ENCODE measurements at places on chromosomes 2 and 18.
A peak's percentile ranks its signal among the peaks of the same experiment; 100 is the strongest.

DNA sequence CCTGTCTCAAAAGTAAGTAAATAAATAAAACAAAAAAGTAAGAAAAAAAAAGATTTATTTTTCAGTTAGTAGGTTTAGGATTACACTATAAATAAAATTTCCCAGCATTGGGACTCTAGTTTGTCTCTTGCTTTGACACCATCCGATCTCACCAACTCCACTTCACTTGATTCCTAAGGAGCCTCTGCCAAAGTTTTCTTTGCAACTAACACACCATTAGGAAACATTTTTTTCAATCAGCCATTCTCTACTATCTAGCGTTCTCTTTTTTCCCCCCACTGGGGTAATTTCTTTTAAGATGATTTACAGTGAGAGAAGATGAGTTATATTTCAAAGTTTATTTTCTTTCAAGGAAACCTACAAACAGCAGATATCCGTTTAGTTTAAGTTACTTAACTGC lies 10.6 kb upstream of the NEMP2 start:
- DNase-seq = no peak

DNA sequence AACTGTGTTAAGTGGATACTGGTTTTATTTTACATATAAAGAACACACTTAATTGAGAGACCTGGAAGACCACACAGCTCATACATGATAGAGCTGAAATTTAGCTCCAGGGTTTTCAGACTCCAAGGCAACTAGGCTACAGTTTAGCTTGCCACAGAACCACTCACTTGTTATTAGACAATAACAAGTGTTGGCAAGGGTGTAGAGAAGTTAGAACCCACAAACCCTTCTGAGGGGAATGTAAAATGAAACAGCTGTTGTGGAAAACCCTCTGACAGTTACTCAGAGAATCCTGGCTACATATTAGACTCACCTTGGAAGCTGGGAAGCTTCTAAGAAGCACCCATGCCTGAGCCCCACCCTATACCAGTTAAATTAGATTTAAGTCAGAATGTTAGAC lies 75.3 kb downstream of the MAP3K20 start:
- DNase-seq = no peak

- DNase-seq = no peak
These were observed 181.2 kb downstream of the ANAPC1 start for GRCh38 chr2:111702804-111703196.

DNA sequence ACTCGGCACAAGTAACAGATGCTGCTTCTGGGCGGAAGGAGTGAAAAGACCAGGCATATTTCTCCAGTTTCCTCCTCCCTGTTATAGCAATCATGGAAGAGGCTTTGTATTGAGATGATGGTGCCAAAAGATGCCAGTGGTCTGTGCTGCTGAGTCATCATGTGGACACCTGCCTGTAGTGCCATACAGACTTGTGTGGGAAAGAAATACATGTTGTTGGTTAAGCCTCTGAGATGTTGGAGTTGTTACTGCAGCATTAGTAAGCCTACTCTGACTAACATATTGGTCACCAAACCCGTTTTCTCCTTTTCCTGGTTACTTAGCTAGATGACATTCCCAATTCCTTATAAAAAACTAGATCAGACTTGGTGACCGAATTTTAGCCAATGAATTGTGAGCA lies 356.9 kb downstream of the ZNF521 start:
- DNase-seq = no peak

- no peak for DNase-seq
These were observed 247.1 kb downstream of the OSR1 start for GRCh38 chr2:19111354-19111753.

DNA sequence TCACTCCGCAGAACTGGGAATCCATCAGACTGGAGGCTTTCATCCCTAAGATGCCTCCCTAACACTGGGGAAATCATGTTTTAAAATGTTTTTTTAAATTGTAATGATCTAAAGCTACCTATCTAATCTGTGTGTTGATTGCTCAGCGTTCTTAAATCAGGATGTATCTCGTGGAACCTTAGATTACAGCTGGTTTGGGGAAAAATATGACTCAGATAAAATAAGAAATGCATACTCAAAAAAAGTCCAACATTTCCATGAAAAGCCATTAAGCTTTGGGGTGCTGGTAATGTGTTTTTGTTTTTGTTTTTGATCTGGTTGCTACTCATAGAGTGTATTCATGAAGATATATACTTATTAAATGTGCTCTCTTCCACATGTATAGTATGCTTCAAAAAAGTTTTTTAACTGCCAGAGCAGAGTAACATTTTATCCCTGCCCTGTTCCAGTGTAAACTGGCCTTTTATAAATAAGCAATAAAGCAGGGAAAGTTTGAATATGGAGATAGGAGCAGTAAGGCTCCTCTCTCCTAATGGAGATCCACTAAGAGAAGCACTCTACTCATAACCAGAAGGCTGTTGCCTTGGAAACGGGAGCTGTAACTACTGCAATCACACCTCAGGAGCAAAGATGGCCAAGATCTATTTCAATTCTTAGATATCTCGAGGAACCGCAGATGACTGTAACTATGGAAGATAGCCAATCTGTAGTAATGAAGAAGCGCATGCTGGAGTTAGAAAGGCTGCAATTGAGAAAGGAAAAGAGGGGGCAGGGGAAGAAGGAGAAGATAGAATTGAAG lies 41.6 kb downstream of the ANKRD44 start:
- DNase-seq = no peak

DNA sequence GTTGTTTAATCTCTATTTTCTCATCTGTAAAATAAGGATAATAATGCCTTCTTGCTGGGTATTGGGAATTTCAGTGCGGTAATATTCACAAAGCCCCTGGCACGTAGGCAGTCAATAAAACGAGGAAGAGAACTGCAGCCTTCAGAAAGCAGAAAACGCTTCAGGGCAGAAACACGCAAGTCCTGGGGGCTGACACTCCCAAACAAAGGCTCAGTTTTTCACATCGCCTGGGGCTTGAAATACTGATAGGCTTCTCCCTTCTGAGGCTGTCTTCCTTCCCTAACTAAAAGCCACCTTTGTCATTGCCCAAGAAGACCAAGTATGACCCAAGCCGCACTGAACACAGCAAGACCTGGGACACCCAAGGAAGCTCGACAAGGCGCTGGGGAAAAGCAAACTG lies 32.4 kb downstream of the TMEM177 start:
- DNase-seq = no peak

DNA sequence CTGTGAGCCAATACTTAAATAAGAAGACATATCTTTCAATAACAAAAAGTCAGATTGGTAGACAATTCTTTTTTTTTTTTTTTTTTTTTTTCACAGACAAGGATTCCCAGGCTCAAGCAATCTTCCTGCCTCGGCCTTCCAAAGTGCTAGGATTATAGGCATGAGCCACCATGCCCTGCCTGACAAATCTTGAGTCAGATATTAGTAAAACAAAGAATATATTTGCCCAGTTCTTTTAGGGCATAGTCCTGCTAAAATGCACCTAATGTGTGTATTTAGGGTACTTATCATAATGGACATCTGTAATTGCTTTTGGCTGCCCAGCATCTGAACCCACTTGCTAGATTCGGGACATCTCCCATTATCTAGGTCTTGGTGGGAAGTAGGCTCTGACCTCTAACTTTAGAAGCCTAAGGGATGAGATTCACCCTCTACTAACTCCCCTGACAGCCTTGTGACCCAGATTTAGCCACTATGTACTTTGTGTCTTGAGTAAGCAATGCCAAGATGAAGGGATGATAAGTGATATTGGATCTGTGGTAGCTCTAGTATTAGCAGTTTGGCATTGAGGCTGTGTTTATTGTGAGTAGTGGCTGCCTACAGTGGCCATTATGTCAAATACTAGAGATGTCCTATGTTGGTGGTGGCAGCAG lies 18.5 kb upstream of the PSME4 start:
- DNase-seq = no peak

DNA sequence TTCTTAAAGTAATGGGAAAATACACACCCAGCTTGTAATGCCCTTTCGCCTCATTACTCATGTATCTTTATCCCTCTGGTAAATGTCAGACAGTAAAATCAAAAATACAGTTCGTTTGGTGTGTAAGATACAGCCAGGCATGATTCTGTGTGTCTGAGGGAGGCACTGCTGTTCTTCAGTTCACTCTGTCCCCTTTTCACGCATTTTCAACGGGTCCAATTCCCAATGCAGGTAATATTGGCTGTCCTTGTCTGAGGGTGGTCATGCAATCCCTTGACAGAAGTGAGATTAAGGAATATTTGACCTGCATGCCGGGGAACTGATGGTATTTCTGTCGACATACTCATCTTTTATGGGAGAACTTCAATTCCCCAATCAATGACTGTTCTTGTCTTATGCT lies 587.2 kb upstream of the NXPH2 start:
- DNase-seq = no peak

DNA sequence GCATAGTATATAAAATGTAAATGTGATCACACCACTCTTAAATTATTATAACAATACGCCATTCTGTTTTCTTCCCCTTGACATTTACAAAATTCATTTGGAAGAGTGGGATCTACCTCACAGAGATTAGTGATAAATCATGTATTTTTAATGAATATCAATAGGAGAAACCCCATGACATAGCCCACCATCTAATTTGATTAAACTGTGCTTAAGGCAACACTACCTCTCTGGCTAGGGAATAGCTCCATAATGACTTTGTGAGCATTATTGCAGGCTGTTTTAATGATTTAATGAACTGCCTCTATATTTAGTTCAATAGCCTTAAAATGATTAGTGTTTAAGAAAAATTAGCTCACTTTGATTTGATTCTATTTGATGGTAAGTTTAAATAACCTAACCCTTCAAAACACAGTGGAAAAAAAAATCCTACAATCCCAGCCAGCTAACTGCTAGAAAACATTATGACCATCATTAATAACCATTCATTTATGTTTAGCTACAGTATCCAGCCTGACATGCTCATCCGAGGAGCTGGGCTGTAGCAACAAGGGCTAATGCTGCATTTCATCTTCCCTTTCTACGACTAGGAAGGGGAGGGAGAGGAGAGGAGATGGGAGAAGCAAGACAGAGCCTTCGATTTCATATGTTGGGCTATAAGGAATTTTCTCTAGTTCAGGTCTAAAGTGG lies 75.3 kb upstream of the BCL11A start:
- no peak for DNase-seq

DNA sequence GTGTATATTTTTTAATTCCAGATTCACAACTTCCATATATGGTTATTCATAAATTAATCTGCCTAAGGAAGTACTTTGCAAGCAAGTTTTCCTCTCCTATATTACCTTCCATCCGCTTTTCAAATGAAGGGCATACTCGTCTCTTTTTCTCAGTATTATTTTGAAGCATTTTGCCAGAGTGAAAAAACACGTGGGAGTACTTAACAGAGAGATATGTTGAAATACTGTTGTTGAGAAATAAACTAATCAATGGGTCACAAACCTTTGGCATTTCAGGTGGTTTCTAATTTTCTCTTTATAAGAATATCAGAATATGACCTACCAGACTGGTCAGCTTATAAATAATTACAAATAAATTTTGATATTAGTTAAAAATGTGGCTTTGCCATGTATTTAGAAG lies 67.6 kb downstream of the CCDC102B start:
- DNase-seq = no peak

GRCh38 chr2:72316774-72317173 lies 169.1 kb upstream of the CYP26B1 start:
- DNase-seq = no peak

DNA sequence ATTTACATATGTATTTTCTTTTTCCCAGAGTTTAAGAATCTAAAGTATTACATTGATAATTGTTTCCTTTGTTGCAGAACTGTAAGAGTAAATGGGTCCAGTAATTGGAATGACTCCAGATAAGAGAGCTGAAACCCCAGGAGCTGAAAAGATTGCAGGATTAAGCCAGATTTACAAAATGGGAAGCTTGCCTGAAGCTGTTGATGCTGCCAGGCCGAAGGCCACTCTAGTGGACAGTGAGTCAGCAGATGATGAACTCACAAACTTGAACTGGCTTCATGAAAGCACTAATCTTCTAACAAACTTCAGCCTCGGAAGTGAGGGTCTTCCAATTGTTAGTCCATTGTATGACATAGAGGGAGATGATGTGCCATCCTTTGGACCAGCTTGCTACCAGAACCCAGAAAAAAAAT lies 183.8 kb upstream of the STON1 start:
- DNase-seq = peak; percentile 42

DNA sequence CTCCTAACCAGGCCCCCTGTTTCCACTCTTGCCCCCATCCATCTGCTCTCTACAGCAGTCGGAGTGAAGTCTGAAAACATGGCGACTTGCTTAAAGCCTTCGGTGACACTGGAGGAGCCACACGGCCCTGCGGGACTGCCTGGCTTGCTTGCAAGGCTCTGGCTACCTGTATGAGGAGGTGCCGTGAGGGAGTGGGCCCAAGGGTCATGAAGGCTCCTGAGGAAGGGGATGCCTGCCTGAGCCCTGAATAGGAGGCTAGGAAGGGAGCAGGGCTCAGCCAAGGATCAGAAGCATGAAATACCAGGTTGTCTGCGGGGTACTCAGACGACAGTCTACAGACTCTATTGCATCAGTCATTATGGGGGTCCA lies 75.4 kb downstream of the EMX1 start:
- DNase-seq = no peak

DNA sequence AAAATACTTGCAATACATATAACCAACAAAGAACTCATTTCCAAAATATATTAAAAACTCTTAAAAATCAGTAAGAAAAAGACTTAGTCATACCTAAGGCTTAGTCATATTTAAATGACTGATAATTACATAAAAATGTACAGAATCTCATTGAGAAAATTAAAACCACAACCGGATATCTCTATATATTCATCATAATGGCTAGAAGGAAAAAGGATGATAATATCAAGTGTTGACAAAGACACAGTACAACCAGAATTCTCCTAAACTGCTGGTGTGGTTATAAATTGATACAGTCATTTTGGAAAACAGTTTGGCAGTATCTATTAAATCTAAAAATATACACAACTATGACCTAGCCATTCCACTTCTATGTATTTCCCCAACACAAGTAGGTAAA lies 27.1 kb upstream of the IHH start:
- DNase-seq = no peak

DNA sequence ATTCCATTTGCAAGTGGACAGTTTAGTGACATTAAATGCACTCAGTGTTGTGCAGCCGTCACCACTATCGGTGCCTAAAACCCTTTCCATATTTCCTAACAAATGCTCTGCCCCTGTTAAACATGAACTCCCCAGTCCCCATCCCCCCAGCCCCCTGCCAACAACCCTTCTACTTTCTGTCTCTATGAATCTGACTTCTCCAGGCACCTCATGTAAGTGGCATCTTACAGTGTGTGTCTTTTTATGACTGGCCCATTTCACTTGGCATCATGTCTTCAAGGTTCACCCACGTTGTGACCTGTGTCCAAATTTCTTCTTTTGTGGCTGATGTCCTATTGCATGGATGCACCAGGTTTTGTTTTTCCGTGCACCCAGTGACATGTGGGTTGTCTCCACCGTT lies 140.9 kb upstream of the GPC1 start:
- DNase-seq = no peak
